ENCODE measurements at places on chromosomes 4 and X.

DNA sequence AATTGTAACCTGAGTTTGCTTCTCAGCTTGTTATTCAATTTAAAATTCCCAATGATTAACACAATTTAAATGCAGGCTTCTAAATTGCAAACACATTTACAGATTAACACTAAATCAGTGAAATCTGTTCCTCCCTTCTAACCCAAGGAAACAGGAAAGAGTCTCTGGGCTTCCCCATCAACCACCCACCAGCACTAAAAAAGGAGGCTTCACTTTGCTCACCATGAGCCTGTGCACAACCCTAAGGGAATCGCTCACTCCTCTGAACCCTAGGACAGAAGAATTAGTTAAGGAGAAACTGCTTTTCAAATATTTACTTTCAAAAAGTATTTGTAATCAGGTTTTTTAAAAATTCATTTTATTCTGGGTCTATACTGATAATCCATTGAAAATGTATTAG, 155.3 kb downstream of the COL25A1 start:
- DNase-seq = no peak

GRCh38 chrX:18934708-18935107, 49.2 kb downstream of the PHKA2 start:
- DNase-seq = no peak

DNA sequence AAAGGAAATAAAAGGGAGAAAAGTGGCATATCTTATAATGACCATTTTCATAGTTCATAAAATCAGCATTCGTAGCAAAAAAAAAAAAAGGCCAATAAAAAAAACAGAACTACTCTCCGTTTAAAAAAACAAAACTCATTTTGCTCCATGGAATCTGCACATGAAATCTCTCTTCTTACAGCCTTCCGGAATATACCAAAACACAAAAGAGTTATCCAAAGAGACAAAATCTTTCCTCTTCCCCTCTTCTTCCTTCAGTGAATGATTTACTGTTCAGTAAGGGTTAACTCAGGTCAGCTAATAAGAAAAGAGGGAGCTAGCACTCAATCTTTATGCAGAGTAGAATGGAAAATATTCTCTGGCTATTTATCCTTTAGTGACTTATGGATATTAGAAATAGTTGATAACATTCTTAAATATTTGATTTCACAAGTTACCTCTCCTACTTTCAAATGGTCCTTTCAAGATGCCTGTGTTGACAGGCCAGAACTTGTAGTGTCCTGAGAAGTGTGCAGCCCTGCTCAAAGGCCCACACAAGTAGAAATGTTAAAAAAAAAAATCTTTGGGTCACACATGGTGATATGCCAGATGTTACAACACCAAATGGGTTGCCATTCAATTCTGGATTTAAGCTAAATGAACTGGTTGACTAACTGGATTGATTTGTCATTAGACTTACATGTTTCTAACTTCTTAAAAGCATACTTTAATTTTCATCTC, 42.1 kb downstream of the PDGFC start:
- no peak for DNase-seq

- DNase-seq = no peak
These were observed 246.3 kb upstream of the ANKRD50 start for GRCh38 chr4:124958847-124959246.

DNA sequence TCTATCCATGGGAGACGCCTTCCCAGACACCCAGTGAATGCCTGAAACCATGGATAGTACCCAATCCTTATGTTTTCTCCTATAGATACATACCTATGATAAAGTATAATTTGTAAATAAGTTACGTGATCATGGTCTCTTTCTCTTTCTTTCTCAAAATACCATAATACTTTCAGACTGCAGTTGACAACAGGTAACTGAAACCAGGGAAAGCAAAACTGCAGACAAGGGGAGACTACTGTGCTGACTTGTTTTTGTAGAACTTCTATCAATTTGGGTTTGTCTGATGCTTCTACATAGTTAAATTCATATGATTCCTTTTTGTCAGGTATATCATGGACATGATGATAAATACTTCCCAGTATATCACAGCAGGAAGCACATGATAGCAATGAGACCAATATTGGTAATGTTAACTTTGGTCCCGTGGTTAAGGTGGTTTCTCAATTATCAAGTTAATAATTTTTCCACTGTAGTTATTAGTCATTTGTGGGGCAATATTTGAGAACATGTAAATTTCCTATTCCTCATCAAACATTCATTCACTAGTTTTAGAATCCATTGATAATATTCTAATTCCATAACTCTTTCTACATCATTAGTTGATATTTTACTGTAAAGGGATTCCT, 298.0 kb upstream of the TET2 start:
- no peak for DNase-seq

DNA sequence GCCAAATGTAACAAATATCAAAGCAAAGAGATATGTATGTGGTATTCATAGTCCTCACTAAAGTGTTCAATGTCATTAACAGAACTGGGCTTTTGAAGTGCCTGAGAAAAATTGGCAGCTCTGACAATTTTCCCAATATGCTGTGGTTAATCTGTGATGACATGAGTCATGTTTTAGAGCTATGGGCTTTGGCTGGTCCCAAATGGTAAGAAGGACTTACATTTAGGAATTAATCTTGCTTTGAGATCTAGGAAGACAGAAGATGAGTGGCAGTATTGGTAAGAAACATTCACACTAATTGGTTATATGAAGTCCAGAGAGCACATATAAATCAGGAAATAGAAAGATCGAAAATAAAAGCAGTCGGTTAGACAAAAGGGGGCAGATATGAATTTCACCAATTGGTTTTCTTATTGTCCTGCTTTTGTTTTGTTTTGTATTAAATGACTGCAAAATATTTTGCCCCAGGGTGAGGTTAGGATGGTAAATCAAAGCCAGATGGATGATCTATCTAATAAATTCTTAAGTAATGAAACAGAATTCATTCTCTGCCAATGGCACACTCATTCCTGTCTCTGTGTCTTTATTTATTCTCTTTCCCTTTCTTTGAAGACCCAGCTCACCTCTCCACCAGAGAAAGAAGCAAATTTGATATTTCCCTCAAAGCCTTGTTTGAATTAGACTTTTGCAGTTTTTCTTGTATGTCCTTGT, 993.1 kb downstream of the RPA4 start:
- DNase-seq = no peak

- DNase-seq = no peak
These were observed 17.3 kb downstream of the TEC start for GRCh38 chr4:48252313-48252712.

DNA sequence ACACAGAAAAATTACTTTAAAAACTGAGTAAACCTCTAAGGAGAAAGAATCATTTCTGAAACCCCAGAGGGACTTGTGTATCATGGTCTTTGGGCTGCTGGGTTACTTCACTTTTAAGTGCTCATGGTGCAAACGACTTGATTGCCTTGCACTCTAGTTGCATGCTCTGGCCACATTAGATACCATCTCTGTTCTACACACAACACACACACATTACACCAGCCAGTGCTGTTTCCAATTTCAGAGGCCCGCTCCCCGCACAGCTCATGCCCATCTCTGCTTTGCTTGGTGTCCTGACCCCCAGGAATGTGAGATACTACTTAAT, 2.1 kb downstream of the PPP3CA start:
- no peak for DNase-seq

- DNase-seq = no peak
These were observed 35.2 kb upstream of the SMS start for GRCh38 chrX:21905313-21905712.

- DNase-seq = no peak
These were observed 405.3 kb downstream of the PPP4R3C start for GRCh38 chrX:27057883-27058282.

- no peak for DNase-seq
These were observed 44.3 kb downstream of the CCNG2 start for GRCh38 chr4:77201343-77201742.

- DNase-seq = no peak
These were observed 228.9 kb upstream of the TTC29 start for GRCh38 chr4:147174591-147174990.

DNA sequence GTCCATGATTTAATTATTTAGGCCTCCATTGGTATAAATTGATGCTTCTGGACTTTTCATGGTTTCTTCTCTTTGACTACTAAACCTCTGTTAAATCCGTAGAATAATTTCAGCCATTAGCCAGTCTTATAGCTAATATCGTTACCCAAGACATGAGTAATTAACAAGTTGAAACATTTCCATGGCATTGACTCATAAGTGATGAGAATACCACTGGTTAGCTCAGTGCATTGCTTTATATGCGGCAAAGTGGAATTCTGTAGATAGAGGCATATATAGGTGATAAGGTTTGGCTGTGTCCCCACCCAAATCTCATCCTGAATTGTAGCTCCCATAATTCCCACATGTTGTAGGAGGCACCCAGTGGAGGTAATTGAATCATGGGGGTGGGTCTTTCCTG, 80.6 kb downstream of the VCX2 start:
- no peak for DNase-seq

- DNase-seq = no peak
These were observed 28.7 kb downstream of the FAM9C start for GRCh38 chrX:13015536-13016236.

DNA sequence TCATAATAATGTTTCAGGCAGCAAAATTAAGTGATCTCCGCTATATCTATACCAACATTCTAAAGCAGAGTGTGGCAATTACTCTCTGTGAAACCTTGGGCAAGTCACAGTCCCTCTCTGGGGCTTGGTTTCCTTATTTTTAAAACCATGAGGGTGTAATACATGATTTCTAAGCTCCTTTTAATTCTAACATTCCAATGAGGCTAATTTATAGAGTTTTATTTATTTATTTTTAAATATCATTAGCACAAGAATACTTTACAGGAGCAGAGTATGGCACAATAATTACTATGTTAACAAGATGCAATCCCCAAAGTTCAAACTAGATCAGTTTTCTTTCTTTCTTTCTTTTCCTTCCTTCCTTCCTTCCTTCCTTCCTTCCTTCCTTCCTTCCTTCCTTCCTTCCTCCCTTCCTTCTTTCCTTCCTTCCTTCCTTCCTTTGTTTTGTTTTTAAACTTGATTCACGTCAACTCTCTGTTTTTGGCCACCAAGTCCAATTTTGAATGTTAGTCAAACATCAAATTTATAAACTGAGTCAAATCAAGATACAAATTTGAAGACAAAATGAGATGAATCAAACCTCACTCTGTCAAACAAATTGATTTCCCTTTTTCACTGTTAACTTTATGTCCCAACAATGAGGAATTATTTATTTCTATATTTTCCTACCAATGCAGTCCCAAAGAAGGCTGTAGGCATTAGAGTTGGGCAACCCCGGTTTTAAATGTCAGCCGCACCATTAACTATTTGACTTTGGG, 50.2 kb upstream of the GPR174 start:
- DNase-seq = no peak

DNA sequence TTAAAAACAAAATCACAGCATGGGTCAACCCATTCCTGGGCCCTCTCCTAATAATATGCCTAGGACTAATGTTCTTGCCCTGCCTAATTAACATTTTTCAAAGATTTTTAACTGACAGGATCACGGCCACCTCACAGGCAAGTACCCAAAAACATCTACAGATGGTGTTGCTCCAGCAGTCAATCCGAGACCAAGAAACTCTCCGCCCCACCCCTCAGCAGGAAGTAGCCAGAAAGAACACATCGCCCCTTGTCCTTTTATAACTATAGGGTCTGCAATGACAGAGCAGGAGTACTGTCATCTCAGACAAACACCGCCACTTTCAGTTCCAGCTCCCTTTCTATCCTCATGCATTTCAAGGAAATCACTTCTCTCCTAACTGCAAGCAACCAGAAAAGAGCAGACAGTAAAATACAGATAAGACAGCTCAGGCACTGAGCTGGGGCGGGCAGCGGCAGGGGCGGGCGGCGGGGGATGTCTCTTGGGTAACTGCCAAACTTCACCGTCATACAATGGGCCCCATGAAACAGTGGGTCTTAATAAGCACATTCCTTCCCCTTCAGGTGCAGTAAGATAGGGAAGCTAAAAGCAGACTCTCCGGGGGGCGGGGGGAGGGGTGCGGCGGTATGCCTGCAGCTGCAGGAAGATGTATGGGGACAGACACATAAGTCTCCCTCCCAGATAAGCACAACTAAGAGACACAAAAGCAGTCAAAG, 67.4 kb downstream of the ZNF182 start:
- DNase-seq = no peak

DNA sequence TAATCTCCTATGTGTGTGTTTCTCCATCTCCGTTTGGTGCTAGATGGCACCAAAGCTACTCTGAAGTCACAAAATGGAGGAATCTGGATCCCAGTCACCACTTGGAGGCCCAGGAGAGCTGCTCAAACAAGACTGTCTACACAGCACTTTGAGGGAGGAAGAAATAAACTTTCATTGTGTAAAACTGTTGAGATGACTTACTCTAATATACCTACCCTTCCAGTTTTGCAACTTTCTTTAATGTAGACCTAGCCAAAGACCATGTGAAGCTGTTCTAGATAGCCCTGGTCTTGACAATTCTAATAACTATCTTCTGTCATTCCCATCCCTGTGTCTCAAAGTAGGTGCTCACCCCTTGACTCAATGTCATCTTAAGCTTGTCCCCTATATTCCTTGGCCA, 52.8 kb upstream of the TAB3 start:
- no peak for DNase-seq

DNA sequence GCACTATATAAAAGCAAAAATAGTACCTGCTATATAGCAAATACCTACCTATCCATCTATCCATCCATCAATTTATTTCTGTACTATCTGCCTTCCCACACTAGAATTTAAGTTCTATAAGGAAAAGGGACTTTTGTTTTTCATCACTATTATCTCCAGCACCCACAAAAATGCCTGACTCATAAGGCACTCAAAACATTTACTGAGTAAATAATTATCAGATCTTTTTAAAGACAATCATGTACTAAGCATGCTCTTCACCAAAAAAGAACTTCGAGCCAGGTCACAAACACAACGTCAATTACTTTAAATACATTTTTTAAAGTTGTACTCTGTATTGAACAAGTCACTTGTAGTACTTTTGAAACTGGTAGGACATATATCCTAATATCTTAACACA, 119.9 kb downstream of the FBXW7 start:
- DNase-seq = no peak

GRCh38 chr4:4852591-4853362, 6.7 kb upstream of the MSX1 start:
- DNase-seq = no peak

- no peak for DNase-seq
These were observed 43.4 kb downstream of the SHROOM2 start for GRCh38 chrX:9829308-9830267.

- no peak for DNase-seq
These were observed 124.9 kb downstream of the RELL1 start for GRCh38 chr4:37561196-37561802.

DNA sequence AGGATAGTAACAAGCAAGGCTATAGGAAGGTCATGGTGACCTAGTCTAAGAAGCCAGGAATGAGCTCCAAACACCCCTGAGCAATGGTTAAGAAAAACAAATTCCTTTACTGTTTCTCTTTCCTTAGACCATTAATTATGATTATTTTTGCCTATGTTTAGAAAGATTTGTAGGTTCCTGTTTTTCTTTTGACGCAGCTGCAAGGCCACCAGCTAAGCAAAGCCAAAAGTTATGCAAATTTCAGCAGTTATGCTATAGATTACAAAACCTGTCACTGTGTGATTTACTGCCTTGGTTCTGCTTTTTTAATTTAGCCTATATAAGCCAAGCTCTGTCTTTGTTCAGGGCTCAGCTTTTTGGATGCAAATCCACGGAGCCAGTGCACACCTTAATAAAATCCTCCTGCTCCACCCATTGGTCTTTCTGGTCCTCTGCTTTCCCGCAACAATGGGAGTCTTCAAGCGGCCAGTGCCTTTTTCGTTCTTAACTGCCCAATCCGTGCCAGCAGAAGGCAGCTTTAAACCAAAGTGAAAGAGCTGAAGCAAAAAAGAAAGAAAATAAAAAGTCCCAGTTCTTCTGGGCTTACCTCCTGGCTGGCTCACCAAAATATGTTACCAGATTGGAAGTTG, 1.4 kb upstream of the CEP135 start:
- no peak for DNase-seq

GRCh38 chr4:80012291-80012690, 60.7 kb downstream of the ANTXR2 start:
- no peak for DNase-seq

Measured in cortex of kidney (tissue), 1 donor.